ENCODE measurements at places on chromosomes 12 and 14. TPM values are rescaled to one million over a fixed set of nuclear protein-coding genes. Genes with fewer than 3 reads are reported as not detected.

The SERPINA12 gene
- total RNA-seq = not detected

The GUCY2C gene
- not detected for total RNA-seq

The INHBC gene
- not detected for total RNA-seq

The RASSF8 gene
- total RNA-seq = 144 TPM

The MMP19 gene
- 2.5 TPM for total RNA-seq

The KLHDC1 gene
- total RNA-seq = 1.9 TPM

The RASSF9 gene
- 0.85 TPM for total RNA-seq
